Activated CD4-positive, alpha-beta T cell treated with anti-CD3 and anti-CD28 coated beads for 24 hours (primary cell): ENCODE measurements at places on chromosomes 4 and X.

DNA sequence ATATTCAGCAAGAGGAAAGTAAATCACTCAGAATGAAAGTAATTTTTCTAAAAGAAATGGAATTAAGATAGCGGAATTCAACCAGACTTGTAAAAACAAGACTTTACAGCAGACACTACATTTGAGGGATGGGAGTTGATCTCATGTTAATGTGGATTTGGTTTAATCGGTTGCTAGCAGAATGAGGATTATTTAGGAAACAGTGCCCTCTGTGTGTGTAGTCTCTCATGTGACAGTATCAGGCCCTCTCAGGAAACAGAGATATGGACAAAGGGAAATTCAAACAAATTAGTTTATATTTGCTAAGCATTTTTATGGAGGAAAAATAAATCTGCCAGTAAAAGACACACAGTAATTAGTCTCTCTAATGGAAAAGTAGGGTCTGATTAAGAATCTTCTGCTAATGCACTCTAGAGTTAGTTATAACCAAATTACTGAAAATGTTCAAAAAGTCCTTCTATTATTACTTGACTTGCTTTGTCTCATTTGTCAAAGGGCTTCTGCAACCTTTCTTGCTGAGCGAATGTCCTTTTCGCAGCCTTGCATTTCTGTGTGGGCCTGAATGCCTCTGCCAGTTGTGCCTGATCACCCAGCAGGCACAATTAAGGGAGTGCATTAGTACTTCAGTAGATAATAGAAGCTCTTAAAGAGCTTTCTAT, 1282.3 kb upstream of the TENM3 start:
- DNase-seq, result no peak

DNA sequence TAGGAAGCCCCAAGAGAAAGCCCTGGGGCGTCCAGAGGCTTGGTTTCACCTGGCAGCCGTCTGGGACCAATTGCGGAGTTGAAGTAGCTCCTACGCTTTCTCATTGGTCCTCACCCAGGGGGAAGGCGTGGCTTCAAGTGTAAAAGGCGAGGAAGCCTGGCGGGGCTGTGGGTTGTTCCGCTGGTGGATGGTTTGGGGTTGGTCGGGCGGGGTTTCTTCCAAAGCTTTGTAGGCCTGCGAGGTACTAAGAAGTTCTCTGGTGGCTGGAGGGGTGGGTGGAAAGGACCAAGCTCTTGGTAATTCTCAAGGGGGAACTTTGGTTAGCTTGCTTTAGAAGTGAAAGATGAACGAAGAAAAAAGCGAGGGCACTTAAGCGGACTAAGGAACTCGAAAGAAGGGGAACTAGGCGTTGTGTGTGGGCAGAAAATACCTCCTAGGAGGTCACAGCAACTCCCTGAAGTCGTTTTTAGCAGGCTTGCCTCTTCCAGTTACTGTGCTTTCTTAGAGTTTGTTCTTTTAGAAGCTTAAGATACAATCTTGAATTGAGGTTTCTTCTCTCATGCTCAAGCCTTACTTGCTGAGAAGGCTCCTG, 36.6 kb downstream of the CCNG2 start:
- DNase-seq, result peak; percentile 59

GRCh38 chr4:42310358-42310757, 86.9 kb upstream of the SHISA3 start:
- DNase-seq, result no peak

DNA sequence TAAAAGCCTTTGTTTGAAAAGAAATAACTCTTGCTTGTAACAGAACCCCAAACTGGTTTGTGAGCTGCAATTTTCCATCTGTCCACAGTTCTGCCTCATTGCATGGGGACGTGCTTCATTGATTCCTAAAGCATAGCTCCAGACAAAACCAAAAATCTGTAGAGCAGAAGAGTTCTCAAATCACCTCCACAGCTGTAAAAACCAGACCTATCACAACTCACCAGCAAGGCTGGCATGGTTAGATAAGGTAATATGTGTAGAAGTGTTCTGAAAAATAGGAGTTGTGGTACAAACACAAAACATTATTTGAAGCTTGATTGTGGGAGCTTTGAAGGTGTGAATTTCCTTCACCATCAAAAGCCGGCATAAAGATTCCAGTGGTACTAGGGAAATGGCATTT, 12.5 kb upstream of the RAB28 start:
- no peak for DNase-seq

DNA sequence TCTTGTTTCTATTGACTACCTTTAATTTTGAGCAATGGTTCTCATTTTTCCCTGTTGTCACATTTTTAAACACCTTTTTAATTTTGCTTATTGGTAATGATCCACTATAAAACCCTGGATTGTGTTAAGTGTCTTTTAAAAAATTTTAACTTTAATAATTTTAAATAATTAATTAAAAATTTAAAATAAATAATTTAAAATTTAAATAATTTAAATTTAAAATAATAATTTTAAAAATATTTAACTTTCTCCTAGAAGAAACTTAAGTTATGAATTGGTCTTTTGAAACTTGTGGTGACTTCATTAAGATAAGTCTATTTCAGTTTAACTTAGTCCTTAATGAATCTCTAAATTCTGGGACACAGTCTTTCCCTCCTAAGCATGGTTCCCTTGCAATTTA, 566.3 kb upstream of the GALNTL6 start:
- no peak for DNase-seq

DNA sequence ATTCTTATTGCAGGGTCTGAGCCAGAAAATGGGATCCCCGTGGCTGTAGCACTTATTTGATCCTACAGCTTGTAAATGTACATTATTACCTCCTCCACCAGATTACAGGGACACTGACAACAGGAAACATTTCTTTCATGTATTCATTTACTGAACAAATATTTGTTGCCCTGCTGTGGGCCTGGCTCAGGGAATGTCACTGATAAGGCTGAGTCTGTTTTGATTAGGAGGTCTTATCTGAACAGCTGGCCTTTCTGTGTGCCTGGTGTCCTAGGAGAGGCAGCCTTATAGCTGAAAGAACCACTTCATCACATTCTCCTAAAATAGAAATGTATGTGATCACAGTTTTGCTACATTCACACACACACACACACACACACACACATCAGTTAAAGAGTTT, 45.5 kb upstream of the PROM1 start:
- no peak for DNase-seq

DNA sequence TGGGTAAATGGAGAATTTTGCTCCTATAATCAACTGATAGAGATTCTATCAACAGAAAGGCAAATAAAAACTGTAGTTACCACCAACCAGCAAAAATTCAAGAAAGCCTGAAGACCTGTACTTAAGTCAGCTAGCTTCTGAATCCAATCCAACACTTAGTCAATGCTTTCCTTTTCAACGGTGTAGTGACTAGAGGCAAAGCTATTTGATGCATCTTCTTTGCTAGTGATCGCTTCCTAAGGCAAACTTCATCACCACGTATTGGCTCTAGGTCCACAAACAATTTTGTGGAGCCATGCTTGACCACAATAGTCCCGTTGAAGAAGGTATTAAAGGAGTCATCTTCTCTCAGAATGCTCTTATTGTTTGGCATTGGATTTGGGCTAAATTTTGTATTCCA, 25.0 kb upstream of the UBA6 start:
- DNase-seq, result no peak

GRCh38 chrX:1165535-1166196, 46.8 kb downstream of the CRLF2 start:
- DNase-seq, result no peak

- DNase-seq, result no peak
These were observed 3.7 kb upstream of the SHOX start for GRCh38 chrX:626745-627509.

GRCh38 chr4:1832690-1833089, 23.3 kb downstream of the LETM1 start:
- no peak for DNase-seq
